ENCODE measurements at places on chromosomes 7 and 10.
A peak's percentile ranks its signal among the peaks of the same experiment; 100 is the strongest.

DNA sequence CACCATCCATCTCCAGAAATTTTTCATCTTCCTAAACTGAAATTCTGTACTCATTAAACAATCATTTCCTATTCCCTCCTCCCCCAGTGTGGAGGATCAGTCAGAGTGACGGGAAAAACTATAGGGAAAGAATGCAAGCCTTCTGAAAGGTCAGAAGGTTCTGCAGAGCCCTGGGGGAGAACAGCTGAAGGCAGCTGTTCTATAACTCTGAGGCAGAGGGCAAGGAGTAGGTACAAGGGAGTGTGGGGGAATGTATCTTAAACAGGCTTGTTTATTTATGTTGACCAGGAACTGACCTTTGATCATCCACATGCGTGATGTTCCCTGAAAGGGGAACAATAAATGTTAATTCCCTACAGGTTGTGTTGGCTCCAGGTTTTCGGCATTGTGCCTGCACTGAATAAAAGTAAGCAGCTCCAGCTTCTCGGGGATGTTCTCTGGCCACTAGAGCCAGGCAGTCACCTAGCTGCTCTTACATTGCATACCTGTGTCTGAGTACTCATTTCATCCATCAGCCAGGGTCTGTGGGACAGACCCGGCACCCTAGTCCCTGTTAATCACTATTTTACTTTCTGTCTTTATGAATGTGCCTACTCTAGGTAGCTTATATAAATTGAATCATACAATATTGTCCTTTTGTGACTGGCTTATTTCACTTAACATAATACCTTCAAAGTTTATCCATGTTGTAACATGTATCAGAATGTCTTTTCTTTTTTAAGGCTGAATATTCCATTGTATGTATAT, 5.8 kb downstream of the IFIT1 start:
- DNase-seq = no peak

GRCh38 chr10:76869931-76870330, 767.7 kb downstream of the KCNMA1 start:
- DNase-seq = no peak

GRCh38 chr10:11468126-11468742, 143.2 kb downstream of the USP6NL start:
- DNase-seq = no peak

GRCh38 chr10:129094861-129095260, 372.2 kb upstream of the MGMT start:
- no peak for DNase-seq

- DNase-seq = no peak
Measured at GRCh38 chr7:11858622-11859302, 26.8 kb upstream of the THSD7A start.

- DNase-seq = no peak
Measured at GRCh38 chr7:5439572-5440496, 16.2 kb upstream of the TNRC18 start.

DNA sequence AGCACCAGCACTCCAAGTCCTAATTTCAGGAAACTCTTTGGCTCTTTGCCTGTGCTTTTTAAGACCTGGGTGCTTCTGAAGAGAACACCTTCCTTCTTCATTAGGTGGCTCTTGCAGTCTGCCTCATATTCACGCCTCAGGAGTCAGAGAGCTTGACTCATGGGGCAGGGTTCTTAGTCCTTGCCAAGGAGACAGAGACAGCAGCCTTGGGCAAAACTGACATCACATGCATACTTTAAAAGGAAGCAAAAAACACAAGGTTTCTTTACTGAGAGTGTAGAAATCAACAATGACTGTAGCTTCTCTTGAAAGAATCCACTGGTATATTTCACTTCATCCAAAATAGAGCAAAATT, 780.6 kb downstream of the INHBA start:
- no peak for DNase-seq

DNA sequence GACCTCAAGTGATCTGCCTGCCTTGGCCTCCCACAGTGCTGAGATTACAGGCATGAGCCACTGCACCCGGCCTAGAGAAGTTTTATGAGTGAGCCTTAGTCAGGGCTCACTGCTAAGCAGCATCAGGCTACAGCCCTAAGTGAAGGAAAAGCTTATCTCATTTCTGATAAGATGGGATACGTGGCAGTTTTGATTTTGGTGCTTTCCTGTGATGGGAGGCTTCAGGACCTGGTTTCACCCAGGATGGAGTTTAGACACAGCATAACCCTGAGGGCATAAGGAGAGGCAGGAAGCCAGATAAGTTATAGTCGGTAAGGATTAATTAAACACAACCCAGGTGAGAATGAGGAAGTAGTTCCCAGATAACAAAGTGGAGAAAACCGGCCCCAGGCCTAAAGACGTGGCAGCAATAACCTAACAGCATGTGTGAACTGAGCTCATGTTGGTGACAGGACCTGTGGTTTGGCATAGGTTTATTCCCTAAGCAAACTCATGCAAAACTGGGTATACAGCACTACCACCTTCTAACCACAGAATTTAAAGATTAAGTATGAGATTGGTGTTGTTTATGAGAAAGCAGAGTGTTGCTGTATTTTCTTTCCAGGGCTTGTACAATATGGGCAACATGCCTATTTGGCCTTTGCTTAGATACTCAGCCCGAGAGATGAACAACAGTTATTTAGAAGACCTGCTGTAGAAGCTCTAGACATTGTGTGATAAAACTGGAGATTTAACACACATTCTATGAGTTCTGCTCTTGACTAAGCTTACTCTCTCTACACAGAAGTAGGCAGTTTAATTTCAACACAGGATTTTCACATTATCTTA, 119.4 kb downstream of the COL28A1 start:
- DNase-seq = no peak

- DNase-seq = no peak
Measured at GRCh38 chr10:29977171-29977570, 82.2 kb downstream of the JCAD start.

GRCh38 chr10:27680691-27681605, 64.7 kb downstream of the MKX start:
- no peak for DNase-seq

DNA sequence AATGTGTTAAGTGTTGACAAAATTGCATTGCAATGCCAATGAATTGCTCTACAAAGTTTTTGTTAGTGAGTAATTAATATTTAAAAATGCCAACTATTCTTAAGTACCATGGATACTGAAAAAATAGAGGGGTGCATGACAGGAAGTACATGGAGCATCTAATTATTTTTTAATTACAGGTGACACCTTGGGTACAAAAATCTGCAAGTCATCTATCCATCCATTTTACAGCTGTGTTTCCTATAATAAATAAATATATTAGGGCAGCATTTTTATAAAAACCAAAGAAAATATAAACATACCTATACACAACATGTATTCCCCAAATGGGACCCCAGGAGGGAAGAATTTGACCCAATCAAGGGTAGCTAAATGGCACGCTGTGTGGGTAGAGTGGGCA, 304.6 kb downstream of the XPNPEP1 start:
- no peak for DNase-seq

DNA sequence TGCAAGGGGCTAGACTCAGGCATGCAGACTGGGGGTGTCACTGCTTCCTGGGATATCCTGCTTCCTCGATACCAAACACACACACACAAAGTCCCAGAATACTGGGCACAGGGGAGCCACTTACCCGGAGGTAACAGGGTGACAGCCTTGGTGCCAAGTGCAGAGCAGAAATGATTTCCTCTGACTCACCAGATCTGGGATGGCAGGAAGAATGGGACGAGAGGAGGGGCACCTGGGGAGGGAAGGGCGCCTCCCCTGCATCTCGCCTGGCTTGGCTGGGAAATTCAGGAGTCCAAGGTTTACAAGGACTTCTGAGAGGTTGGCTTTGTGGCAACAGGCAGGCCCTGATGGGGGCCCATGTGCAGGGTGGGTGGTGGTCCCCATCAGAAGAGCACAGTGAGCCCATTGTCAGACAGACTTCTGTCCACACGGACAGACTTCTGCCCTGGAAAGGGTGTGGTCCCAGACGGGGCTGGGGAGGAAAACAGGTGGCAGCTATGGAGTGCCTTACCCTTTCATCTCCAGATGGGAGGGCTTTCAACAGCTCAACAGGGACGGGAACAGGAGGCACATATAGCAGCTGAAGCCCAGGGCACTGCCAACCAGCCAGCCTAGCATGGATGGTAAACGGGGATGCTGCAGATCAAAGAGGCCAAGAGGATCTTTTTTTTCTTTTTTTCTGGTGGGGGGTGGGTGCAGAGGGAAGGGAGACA, 9.7 kb upstream of the CCL24 start:
- no peak for DNase-seq

- no peak for DNase-seq
Measured at GRCh38 chr10:106086391-106086790, 1078.1 kb downstream of the SORCS1 start.

DNA sequence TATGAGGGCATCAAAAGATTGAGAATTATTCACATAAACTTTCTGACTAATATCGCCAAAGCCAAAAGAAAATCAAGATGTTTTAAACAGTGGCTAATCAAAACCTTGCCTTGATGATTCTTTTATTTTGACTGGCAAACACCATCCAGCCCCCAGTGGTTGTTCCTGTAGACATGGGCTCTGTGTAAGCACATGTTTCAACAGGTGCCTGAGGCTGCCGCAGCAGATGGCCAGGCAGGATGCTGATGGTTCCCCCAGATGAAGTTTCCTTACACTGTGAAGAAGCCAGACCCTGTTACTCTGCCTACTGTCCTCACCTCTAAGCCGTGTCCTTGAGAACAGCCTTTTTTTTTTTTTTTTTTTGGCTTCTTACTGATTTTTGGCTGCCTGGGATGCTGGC, 146.5 kb downstream of the RAB11FIP2 start:
- no peak for DNase-seq

DNA sequence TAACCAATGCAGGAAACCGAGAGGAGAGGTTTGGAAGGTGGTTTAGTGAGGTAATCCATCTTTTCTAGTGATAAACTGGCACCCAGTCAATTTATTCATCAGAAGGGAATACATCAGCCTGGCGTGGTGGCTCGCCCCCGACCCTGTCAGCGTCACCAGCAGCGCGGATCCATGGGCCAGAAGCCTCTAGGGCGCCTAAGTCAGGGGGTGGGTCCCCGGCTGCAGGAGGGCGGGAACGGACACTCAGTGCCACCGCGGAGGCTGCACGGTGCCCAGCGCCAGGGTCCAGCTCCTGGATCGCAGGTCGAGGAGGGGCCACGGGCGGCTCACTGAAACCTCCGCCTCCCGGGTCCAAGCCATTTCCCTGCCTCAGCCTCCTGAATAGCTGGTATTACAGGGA, 866 bp upstream of the ANKRD30A start:
- DNase-seq = peak; percentile 58

GRCh38 chr10:49381111-49381900, 14.6 kb downstream of the DRGX start:
- DNase-seq = no peak

- DNase-seq = no peak
Measured at GRCh38 chr7:132514430-132514829, 61.8 kb downstream of the PLXNA4 start.

DNA sequence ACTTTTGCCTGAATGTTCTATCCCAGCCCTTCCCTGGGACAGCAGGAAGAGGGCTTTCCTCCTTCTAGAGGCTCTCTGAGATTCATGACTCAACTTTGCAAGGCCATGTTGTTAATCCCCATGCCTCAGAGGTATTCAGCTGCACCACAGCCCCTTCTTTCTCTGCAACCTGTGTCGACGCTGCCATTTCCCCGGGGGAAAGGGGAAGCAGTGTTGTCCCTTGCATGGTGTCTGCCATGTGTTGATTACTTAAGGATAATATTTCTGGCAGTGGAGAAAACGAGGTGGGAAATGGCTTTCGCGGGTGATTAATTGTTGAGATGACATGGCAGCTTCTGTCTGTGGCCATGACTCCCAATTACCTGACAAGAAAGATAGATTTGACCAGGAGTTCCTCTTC, 133.1 kb downstream of the SORCS3 start:
- no peak for DNase-seq

DNA sequence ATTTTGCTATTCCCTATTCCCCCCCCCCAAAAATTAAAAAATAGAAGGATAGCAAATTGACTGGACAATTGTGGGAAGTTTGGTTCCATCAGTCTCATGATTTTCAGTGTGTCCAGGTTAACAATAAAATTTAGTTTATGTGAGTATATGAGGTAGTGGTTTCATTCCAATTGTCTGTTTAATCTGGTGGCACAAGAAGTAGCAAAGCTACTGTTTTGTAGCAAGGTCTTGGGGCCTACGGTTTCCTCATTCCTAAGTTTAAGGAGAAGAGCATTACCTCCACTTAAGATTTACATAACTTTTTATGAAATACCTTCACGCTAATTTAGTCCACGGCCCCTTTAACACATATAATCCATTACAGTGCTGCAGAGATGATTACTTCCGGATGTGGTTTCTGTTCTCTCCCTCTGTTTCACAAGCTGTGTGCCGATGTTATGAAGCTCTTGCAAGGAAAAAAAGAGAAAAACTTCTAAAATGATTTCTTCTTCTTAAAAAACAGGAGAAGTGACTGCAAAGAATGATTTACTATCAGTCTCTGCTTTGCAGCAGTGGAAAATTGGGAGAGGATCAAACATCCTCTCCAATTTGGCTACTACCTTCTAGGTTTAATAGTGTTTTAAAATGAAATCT, 32.7 kb upstream of the NPVF start:
- no peak for DNase-seq

DNA sequence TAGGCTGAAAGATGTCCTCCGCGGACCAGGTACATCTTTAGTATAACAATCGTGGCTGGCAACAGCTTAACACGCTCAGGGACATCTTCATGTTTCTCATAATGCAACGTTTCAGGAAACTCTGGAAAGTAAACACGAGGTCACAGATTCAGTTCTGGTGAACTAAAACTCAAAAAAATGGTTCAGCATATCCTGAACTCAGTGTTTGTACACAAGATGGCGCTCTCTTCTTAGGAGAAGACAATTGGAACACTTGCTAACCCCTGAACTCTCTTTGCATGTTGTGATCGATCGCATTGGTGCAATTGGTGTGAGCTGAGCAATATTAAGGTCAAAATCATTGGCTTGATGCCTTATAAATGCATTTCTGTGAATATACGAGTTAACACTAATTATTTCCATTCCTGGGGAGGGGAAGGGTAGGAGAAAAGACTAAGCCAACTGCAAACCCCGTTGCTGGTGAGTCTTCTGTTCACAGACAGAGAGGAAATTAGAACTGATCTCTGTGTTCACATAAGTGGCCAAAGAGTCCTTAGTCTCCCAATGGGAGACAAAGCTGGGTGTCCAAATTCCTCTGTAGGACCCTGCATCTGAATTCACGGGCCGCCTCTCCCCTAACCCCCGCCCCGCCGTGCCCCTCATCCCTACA, 52.6 kb upstream of the FAM180A start:
- DNase-seq = peak; percentile 38

DNA sequence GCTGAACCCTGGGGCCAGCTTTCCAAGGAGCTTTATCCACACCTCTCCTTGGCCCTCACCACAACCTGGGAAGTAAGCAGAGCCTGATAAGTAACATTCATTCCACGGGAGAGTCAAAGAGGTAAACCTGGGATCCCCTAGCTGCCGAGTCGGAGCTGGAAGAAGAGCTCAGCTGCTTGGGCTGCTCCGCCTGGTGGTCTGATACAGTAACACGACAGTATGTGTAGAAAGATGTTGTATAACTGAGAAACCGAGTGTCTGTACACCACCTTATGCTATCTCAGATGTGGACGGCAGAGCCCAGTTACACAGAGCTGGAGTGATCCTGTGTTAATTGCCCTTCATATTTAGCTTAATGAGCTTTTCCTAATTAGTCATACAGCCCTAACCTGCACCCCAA, 151.3 kb upstream of the KMT2E start:
- no peak for DNase-seq

All from heart left ventricle (tissue), 16 donors.